ENCODE measurements at places on chromosomes 11 and 22.
A peak's percentile ranks its signal among the peaks of the same experiment; 100 is the strongest.

DNA sequence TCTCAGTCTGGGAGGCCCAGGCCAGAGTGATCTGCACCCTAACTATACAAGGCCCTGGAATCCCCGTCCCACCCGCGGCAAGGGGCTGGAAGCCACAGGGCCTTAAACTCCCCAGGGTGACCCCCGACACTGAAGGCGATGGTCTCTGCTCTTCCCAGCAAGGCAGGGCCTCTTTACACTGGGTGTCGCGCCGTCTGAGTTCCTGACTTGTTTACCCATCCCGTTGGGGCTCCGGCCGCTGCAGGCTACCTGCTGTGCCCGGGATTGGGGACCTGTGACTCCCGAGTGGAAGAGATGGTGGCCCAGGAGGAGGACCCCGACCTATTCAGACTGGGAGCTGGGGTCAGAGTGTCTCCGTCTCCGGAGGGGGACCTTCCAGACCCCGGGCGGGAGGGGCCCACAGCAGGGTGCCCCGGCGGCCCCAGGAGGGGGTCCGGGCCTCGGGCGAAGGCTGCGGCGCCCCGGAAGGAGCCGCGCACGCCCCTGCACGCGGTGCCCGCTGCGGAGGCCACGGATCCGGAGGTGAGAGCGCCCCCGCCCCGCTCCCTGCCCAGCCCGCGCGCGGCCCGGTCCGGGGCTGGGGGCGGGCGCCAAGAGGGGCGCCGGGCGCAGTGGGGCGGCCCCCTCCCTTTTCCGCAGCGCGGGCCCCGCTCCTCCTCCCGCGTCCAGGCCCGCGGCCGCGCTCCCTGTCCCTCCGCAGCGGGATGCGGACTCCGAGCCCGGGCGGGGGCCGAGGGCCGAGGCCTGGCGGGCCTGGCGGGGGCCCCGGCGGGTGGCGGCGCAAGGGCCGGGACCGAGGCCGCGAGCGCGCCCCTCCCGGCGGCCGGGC lies 560 bp upstream of the MPPED1 start:
- no peak for DNase-seq

- no peak for DNase-seq
Measured at GRCh38 chr11:2311353-2312133, 9.7 kb downstream of the TSPAN32 start.

GRCh38 chr11:134036492-134037045 lies 32.3 kb upstream of the JAM3 start:
- no peak for DNase-seq

GRCh38 chr22:41813726-41814410 lies 13.4 kb downstream of the CCDC134 start:
- no peak for DNase-seq

- DNase-seq = no peak
Measured at GRCh38 chr22:49260681-49261580, 566.7 kb downstream of the BRD1 start.

GRCh38 chr22:39176714-39177455 lies 24.4 kb upstream of the CBX7 start:
- DNase-seq = no peak

DNA sequence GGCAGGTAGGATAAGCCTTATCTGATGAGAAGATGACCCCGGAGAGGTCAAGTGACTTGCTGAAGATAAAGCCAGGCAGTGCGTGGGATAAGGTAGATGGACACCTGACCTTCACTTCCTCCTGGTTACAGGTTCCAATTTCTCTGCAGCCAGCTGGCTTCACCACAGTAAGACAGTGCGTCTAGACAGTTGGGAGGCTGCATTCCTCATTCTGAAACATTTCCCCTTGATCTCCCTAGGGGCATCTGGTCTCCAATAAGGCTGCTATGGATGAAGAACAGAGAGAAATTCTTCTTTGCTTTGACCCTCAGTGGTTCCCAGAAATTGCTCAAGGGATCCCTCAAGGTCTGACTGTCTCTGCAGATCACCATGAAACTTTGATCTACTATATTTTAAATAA lies 211.3 kb downstream of the MYO18B start:
- DNase-seq = no peak

- no peak for DNase-seq
Measured at GRCh38 chr11:81135570-81135969, 1598.1 kb downstream of the FAM181B start.

DNA sequence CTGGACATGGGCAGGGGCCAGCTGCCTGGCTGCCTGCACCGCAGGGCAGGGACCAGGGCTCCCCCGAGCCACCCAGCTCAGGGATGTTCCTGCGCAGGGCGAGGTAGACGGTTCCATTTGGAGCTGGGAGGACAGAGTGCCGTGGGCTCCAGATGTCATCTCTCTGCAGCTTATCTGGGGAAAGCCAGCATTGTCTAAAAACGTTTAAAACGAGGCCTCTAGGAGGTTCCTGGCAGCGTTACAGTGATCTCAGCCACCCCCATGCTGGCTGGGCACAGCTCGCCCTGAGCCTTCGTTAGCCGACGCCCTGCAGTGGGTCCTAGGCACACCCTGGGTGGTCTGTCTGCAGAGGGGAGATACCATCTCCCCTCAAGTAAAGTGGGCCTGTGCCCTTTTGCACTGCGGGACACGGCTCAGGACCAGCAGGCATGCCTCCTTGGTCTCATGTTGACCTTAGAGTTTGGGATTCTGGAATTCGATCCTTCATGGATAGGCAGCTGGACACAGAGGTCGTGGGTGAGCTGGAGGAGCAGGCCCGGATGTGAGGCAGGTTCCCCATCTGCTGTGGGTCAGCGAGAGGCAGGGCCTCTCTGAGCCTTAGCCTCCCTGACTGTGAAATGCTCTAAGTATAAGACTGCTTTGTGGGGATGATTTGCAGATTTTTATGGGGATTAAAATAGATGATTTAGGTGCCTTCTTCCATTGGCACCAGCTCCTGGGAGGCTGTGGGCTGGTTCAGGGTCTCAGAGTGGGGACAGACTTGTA lies 14.1 kb downstream of the SYNGR1 start:
- no peak for DNase-seq

- peak; percentile 56 for DNase-seq
Measured at GRCh38 chr22:48757985-48758561, 1069.6 kb downstream of the BRD1 start.

- no peak for DNase-seq
Measured at GRCh38 chr11:97430877-97431276, 1041.1 kb downstream of the JRKL start.

- DNase-seq = no peak
Measured at GRCh38 chr11:8735094-8735493, 52.5 kb downstream of the RPL27A start.

- DNase-seq = no peak
Measured at GRCh38 chr11:131817687-131818188, 447.3 kb downstream of the NTM start.

- DNase-seq = no peak
Measured at GRCh38 chr11:77198440-77198849, 70.4 kb downstream of the MYO7A start.

DNA sequence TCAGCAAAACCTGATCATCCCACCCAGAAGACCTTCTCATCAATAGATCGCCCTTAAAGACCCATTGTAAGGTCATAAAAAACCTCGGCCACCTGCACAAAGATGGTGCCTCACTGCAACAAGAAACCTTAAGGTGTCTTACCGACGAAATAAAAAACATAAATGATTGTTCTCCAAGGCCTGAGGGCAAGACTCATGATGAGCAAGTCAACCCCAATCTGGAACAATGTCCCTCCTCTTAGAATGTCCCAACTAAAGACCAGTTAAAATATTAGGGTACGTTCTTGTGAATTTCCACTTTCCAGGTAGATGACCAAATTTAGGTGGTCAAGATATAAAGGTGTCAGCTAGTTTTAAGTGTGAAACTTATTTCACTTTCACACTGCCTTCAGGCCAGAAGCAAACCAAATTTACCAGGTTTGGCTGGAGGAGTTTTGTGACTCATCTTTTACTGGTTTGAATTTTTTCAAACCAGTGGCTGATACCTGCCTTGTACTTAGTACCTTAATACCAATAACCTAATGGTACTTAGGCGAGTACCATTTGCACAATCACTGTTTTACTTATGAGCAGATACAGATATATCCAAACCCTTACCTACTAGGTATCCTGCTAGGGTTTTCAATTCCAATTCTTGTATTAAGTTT lies 14.9 kb downstream of the KDELR3 start:
- DNase-seq = no peak

GRCh38 chr11:134041791-134042696 lies 26.8 kb upstream of the JAM3 start:
- no peak for DNase-seq

- no peak for DNase-seq
Measured at GRCh38 chr11:133895061-133895479, 49.8 kb upstream of the SPATA19 start.

GRCh38 chr11:109704432-109704831 lies 282.4 kb downstream of the C11orf87 start:
- no peak for DNase-seq

DNA sequence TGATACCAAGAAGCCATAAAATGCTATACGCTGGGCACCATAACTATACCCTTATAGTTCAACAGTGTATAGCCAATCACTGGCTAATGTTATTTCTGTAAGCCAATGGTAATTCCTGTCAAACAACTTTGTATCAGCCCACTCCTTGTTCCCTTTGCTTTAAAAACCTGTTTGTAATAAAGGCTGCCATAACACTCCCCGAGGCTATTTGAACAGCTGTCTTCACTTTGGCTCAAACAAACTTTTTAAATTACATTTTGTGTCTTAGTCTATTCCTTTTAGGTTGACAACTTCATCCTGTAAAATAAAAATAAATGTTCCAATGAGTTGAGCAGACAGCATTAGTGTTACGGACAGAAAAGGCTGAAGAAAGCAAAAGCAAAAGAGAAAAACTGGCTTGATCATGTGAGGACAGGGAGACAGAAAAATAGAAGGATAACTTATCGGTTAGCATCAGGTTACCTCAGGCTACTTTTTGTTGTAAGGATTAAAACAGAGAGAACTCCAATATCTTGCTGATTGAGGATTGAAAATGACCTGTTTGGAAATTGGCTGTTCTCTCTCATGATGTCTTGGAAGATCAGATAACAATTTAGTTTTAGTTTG lies 95.0 kb downstream of the AASDHPPT start:
- DNase-seq = no peak

DNA sequence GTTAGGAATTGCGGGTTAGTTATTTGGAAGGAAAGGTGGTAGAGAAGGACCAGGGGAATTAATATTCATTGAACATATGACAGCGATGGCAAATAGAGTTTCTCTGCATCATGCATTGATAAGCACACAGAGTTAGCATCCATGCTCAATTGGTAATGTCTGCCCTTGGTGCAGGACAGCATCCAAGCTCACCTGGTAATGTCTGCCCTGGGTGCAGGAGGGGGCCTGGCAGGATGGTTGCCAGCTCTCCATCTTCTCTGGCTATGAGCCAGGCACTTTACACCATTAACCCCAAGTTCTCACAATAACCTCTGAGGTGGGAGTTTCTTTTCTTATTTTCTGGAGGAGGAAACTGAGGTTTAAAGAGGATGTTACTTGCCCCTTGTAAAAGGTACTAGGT lies 50.4 kb upstream of the RBFOX2 start:
- no peak for DNase-seq

DNA sequence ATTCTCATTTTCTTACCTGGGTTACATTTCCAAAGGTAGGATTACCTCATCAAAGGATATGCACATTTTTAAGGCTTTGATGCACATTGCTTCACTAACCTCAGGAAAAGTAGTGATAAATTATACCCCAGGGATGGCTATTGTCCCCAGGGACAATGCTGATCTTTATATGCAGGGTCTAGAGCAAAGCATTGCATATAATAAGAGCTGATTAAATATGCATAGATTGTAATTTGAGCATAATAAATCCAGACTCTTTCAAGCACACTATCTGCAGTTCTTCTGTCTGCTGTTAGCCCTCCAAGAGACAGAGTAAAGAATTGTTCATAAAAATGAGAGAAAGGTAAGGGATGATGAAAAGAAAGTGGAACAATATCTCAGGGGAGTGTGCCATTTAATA lies 57.3 kb upstream of the SYT13 start:
- no peak for DNase-seq

DNA sequence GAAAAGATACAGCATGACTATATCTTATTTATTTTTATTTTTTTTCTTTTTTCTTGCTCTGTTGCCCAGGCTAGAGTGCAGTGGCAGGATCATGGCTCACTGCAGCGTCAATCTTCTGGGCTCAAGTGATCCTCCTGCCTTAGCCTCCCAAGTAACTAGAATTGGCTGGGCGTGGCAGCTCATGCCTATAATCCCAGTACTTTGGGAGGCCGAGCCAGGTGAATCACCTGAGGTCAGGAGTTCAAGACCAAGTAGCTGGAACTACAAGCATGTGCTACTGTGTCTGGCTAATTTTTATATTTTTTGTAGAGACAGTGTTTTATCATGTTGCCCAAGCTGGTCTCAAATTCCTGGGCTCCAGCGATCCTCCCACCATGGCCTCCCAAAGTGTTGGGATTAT lies 28.3 kb upstream of the CCDC134 start:
- no peak for DNase-seq

DNA sequence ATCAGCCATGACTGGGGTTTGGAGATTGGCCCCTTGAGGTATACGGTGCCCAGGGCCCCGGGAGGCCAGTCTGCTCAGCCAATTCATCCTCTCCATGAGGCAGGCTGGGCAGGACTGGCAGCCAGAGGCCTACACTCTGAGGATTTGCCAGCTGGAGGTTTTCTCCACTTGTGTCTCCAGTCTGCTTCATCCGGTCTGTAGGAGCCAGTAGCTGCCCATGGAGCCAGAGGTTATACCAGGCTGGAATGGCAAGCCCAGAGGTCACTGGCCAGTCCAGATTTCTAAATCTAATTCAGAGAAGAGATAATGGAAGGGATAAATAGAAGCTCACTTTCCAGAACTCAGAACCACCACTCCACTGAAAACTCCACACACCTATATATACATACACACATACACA lies 10.0 kb downstream of the FHIP1B start:
- no peak for DNase-seq

- no peak for DNase-seq
Measured at GRCh38 chr11:111137846-111138245, 107.7 kb upstream of the POU2AF2 start.

DNA sequence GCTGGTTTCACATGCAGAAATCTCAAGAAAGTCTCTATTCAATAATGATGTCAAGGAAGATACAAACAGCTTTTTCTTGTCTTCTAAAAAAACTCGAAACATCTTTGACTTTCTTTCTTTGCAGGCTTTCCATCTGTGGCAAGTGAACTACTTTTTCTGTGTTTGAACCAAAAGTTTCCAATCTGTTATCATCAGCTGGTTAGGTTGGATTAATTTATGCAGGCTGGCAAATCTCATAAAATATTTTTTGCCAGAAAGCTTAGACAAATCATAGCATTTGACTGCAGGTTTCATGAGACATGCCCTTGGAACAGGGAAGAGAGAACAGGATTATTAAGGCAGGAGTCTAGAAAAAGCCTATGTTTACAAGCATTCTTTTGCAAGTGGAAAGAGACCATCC lies 86.1 kb upstream of the ARHGAP42 start:
- DNase-seq = no peak

- no peak for DNase-seq
Measured at GRCh38 chr22:23849009-23850006, 8.4 kb upstream of the SLC2A11 start.
